LHCN-M2 (cell line): ENCODE measurements at places on chromosomes 16 and 17. TPM values are rescaled to one million over a fixed set of nuclear protein-coding genes. Genes with fewer than 3 reads are reported as not detected.

PKMYT1 gene
- 73.1 and 91.4 TPM in 2 replicates for total RNA-seq

SCGB1C2 gene
- not detected in 2 replicates for total RNA-seq

GRCh38 chr17:68456339-68457167 is 743 bp downstream of the WIPI1 start:
- peak; percentile 89 for DNase-seq

DNA sequence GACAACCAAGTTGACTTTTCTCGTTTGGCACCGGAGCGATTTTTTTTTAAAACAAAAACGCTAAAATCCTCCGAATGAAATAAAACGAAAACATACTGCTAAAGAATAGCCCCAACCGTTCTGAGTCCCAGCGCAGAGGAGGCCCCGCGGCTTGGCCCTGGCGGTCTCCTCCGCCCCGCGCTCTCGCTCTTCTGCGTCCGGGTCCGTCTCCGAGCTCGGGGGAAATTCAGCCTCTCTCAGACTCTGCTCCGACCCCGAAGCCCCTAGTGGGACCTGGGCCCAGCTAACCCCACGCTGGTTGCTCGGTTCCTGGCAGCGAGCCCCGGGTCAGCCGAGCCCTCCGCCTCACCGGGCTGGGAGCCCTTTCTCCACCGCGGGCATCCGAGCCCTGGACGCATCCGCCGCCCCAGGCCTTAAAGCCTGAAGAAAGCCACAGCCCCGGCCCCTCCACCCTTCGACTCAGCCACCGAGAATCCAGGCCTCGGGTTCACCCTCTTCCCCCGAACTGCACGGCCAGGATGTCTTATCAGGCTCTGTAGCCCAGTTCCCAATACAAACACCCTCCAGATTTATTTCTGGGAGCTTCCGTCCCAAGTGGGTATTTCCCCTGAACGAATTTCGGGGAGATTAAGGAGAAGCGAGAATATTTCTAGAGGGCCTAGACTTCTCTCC is 1.2 kb downstream of the TBX2 start:
- no peak for DNase-seq

DNA sequence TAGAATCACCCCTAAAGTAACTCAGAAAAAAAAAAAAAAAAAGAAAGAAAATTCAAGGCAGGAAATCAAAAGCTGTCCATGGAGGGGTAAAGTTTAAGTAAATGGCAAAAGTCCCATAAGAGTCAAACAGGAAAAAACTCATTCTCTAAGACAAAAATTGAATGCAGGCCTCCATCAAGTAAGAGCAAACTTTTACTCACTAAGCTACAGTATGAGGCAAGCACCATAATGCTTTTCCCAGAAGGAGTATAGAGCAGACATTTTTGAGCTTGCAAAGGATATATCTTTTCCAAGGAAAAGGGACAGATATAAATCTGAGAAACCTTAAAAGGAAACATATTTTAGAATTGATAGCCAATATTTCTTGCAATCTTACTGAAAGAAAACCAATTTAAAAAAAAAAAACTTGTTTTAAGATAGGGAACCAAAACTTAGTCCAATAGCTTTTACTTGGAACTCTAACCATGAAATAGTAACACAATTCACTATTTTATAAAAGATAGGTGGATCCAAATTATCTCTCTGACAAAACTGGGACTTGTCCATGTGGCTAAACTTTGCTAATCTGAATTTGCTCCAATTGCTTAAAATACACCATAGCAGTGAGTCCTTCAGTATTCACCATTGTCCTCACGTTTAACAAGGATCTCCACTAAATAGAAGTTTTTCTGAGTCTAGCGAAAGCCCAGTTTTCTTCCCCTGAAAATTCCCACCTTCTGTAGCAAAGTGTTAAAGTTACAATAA is 99.8 kb downstream of the CDH11 start:
- DNase-seq = no peak

DNA sequence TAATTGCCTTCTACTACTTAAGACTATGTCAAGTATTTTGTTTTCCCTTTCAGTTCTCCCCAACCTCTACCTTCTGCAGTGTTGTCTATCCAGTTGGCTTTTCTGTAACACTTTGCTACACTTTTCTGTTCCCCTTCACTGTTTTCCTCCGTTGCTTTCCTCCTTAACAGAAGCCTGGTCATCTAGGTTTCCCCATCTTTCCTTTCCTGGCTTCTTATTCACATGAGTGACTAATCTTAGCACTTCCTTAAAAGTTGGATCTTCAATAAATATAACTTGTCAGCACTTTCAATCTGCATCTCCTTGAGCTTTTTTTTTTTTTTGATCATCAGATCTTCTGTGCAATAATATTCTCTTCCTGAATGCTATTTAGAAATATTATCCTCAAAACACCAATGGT is 2.8 kb upstream of the SLFN11 start:
- DNase-seq = peak; percentile 14

GRCh38 chr17:67041531-67041930 is 2.8 kb upstream of the CACNG1 start:
- no peak for DNase-seq

GRCh38 chr16:3058139-3059030 is 7.1 kb upstream of the IL32 start:
- DNase-seq = peak; percentile 21

DNA sequence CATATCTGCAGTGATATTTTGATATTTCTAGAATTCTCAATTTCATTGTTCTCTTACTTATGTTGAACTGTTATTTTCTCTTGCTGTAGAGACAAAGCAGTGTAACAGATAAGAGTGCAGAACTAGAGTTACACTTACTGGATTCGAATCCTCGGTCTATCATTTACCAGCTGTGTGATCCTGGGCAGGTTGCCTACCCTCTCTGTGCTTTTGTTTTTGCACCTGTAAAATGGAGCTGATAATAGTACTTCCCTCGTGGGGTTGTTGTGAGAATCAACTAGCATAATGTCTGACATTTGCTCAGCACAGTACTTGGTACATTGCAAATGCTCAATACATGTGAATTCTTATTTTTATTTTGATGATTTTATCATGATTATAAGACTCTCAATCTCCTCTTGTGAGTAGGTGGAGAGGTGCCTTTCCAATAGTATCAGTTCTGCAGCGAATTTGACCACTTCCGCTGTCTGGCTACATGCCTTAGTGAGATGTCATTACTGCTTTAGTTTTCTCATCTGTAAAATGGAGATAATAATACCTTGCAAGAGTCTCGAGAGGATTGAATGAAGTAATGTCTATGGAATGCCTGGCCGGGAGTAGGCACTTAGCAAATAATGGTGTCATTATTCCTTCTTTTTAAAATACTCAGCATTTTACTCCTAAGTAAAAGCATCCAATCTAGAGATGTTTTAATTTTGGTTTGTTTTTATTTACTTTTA is 312.2 kb upstream of the MAF start:
- DNase-seq = peak; percentile 1

DNA sequence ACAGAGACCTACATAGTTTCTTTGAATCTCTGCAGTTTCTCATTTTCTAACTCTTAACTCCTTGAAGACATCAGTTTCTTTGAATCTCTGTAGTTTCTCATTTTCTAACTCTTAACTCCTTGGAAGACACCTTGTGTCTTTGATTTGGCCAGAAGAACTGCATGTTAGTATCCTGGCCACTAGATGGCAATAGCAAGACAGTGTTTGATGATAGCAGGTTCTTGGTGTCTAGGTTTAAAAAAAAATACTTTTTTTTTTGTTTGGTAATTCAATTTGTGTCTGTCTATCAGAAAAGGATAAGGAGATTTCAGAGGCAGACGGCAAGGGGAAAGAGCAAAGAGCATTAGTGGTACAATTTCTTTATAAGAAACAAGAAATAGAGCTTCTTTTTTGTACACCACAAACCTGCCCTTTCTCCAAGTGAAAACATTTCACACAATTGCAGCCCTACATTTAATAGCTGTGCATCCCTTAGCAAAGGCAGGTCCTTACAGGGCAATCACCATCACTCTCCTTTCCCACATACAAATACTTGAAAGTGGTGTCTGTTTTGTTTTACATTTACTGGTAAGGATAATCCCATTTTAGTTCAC is 1324.9 kb upstream of the CDH8 start:
- DNase-seq = peak; percentile 59
